ENCODE measurements at places on chromosomes 2 and 18.

DNA sequence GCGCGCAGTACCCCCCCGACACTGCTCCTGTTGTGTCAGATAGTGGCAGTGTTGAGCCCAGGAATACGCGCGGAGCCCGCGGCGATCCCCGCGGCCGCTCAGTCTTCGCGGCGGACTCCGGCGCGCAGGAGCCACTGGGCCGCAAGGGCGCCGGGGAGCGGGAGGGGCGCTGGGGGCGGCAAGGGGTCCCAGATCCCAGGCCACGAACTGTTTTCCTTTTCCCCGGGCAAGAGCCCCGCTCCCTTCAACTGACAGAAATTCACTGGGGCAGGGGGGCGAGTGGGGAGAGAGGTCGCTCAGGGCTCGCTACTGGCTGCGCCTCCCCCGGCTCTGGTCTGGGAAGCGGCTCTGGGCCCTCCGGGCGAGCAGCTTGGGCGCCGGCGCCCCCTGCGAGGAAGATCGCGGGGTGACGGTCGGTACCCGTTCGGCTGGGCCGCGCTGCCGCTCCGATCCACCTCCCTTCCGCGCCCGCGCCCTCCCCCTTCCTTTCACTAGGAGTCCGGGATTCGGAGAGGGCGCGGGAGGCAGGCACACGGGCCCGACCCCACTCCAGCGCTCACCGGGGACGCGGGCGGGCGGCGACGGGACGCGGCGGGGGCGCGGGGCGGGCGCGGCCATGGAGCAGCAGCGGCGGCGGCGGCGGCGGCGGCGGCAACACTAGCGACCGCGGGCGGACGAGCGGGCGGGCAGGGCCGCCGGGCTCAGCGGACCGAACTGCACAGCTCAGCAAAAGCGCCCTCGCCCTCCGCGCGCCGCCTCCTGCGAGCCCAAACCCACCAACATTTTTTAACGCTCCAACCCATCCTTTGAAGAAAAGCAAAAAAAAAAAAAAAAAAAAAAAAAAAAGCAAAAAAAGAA, 1.4 kb upstream of the SETBP1 start:
- no peak for DNase-seq

GRCh38 chr18:2826581-2826980, 20.2 kb upstream of the EMILIN2 start:
- DNase-seq: no peak

DNA sequence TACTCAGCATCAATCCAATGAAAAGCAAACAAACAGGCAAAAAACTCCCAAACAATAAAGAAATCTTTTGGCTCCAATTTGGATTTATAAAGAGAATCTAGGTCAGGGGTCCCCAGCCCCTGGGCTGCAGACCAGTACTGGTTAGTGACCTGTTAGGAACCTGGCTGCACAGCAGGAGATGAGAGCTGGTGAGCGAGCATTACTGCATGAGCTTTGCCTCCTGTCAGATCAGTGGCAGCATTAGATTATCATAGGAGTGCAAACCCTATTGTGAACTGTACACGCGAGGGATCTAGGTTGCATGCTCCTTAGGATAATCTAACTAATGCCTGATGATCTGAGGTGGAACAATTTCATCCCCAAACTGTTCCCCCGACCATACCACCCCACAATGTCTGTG, 102.2 kb downstream of the KIAA1328 start:
- no peak for DNase-seq

GRCh38 chr2:237672731-237673129, 45.3 kb downstream of the LRRFIP1 start:
- no peak for DNase-seq

DNA sequence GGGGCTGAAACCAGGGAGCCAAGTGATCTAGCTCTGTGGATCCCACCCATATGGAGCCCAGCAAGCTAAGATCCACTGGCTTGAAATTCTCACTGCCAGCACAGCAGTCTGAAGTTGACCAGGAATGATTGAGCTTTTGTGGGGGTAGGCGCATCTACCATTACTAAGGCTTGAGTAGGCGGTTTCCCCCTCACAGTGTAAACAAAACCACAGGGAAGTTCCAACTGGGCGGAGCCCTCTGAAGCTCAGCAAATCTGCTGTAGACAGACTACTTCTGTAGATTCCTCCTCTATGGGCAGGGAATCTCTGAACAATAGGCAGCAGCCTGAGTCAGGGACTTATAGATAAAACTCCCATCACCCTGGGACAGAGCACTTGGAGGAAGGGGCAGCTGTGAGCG, 96.7 kb downstream of the CCDC148 start:
- no peak for DNase-seq

DNA sequence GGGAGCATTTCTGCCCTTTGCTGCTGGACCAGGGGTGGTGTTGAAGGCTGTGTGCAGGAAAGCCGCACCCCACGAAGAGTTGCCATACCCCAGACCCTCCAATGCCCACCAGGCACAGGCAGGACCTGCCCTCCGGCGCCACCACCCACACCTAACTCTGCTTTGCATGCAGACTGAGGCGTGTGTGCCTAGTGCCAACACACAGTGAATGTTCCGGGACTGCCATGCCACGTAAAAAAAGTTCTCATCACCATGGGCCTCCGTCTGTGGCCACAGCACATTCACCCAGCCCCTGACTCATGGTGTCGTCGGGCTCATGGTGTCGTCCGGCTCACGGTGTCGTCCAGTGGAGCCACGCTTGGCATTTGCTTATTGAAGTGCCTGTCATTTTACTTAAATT, 184.9 kb upstream of the RAB6C start:
- DNase-seq: no peak

DNA sequence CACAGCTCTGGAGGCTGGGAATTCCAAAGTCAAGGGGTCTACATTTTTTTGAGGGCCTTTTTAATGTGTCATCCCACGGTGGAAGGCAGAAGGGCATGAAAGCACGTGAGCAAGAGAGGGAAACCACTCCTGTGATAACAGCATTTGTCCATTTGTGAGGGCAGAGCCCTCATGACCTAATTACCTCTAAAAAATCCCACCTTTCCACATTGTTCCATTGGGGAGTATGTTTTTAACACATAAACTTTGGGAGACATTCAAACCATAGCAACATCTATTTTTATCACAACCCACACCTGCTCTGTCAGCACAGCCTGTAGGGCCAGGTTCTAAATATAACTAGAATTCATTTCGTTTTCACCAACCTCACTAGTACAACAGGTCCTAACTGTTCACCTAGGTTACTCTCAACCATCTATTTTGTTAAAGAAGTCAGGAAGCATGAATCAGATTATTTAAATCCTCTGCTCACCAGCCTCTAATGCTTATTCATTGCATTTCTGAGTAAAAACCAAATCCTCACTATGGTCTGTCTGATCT, 92.2 kb upstream of the DPP10 start:
- DNase-seq: no peak

GRCh38 chr18:46155641-46156051, 51.5 kb downstream of the HAUS1 start:
- no peak for DNase-seq

GRCh38 chr2:3298191-3298590, 79.4 kb downstream of the EIPR1 start:
- DNase-seq: no peak

GRCh38 chr2:108776475-108776874, 10.1 kb upstream of the CCDC138 start:
- DNase-seq: no peak

- DNase-seq: no peak
These were observed 40.9 kb upstream of the ATP6V1B1 start for GRCh38 chr2:70894765-70895164.

- no peak for DNase-seq
These were observed 110.2 kb upstream of the CDH2 start for GRCh38 chr18:28287146-28287545.

- no peak for DNase-seq
These were observed 665.9 kb downstream of the CBLN2 start for GRCh38 chr18:71878226-71878625.

GRCh38 chr2:113240915-113241911, 37.5 kb downstream of the PAX8 start:
- no peak for DNase-seq

DNA sequence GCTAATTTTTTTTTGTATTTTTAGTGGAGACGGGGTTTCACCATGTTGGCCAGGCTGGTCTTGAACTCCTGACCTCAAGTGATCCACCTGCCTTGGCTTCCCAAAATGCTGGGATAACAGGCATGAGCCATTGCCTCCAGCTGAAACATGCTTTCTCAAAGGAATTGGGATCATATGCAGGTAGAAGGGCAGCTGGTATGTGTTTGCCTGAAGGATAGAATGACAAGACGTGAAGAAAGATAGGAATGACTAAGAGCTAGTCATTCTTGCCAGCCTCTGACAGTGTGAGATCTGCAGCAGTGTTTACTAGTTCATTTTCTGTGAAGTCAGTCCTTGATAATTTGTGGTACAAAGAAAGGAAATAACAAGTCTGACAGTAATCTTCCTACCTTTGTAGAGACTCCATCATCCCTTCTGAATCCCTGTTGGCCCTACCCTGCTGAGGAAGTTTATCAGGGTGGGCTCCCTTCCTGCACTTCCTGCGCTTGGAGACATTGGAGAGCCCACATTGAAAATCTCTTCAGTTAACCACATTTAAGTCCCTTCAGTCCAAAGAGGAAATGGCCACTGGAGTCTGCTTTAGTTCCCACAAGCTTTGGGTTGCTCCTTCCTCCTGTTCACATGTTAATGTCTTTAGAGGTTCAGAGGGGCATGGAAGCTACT, 14.7 kb downstream of the CFLAR start:
- DNase-seq: no peak

GRCh38 chr2:71694501-71695234, 241.3 kb downstream of the DYSF start:
- DNase-seq: no peak

GRCh38 chr2:42340045-42340937, 20.7 kb downstream of the COX7A2L start:
- no peak for DNase-seq

GRCh38 chr2:73779467-73780236, at the start of gene DUSP11:
Gene DUSP11 (minus strand): TSS chr2:73780103. CDS start chr2:73779974, 129 bp downstream.
- peak; percentile 84 for DNase-seq

- no peak for DNase-seq
These were observed 126.4 kb downstream of the MAP4K4 start for GRCh38 chr2:101823859-101824258.

DNA sequence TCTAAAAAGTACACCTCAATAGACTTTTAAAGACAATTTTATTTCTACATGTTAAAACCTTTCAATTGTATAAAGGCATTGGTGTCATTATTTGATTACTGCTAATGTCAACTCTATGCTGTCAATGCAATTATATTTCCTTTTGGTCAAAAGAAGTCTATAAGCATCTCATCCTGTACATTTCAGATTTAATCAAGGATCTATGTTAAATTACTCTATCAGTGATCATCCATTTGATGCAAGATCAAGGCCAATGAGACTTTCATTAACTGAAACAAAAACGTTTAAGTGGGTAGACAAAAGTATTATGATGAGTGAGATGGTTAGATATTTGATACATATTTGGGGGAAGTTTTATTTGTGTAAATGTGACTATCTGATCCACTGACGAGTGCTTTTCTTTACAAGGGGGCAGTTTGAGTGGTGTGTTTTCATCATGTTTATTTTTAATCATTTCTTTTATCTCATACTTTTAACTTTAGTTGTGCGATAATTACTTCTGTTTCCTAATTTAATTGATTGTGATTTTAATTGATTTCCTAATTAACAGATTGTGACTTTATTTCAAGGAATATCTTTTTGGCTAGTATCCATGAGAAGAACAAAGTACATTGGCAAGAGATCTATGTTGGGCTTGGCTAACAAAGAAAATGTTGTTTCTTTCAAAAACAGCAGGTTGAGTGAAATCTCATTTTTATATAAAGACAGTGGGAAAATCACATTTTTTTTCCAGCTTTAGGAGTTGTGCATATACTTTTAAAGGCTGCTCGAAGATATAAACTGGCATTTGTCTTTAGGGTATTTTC, 1.1 kb downstream of the ARHGAP28 start:
- DNase-seq: no peak

DNA sequence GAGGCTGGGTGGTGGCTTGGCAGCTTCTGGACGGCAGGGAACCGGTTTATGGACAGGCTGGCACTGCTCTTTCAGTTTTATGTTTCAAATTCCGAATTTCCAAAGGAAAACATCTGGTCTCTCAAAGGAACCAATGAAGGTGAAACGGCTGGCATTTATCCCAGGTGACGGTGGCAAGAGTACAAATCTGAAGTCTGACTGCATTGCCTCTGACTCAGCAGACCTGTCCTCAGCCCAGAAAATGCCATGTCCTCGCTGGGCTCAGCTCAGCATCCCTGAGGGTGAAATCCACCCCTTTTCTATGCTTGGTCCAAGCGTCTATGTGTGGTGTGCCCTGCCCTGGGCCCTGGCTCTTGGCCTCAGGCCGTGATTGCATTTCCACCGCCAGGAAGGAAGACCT, 38.1 kb downstream of the NAPG start:
- DNase-seq: no peak

GRCh38 chr2:79822136-79822535, 309.3 kb downstream of the CTNNA2 start:
- no peak for DNase-seq

GRCh38 chr18:28163201-28163775, 13.6 kb downstream of the CDH2 start:
- DNase-seq: no peak

- DNase-seq: no peak
These were observed 56.5 kb downstream of the MGAT4A start for GRCh38 chr2:98674233-98674964.

DNA sequence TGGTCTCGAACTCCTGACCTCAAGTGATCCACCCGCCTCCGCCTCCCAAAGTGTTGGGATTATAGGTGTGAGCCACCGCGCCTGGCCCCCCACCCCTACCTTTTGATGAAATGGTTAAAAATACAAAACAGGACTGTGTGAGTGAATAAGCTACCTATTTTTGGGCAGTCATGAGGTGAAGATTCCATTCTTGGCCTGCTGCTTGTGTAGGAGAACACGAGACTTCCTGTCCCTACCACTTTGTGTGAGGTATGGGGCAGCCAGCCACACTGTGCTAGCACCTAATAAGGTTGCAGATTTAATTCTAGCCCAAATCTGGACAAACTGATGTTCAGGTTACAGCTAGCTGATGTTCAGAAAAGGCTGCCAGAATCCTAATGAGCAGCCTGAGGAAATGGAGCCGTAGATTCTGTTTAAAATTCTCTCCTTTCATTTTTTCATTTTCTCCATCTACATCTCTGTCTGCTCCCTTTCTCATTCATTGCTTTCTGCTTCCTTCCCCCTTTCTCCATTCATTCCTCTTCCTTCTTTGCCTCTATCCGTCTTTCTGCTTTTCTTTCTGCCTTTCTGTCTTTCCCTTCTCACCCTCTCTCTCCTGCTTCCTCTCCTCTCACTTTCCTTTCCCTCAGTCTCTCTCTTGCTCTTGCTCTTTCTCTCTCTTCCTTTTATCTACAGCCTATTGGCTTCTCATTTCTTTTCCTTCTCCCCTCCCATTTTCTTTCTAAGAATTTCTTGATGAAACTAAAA, 4.6 kb upstream of the LTBP1 start:
- DNase-seq: no peak

GRCh38 chr2:134836986-134837385, 1.4 kb upstream of the ACMSD start:
- no peak for DNase-seq

- no peak for DNase-seq
These were observed 6.7 kb upstream of the SMARCAL1 start for GRCh38 chr2:216405588-216405987.
